ENCODE measurements at places on chromosomes 7 and 10.

GRCh38 chr7:68423356-68423755 lies 1174.9 kb upstream of the AUTS2 start:
- no peak for DNase-seq

GRCh38 chr7:131836733-131837132 lies 280.3 kb upstream of the PODXL start:
- no peak for DNase-seq

DNA sequence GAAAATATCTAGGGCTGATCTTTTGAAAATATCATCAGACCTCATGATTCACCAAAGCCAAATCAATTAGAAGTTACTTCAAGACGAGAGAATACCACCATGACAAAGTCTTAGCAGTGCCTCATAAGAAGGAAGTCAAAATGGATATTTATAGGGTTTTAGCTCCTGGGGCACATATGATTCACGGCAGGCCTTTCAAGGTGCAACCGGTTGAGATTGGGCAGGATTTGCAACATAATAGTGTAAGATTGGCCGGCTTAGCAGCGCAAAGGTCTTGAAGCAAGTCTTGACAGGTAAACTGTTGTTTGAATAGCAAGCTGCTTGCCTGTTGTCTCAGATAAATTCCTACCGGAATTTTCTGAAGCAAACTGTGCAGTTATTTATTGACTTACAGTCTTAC lies 17.5 kb downstream of the ADRB1 start:
- no peak for DNase-seq

- peak; percentile 79 for DNase-seq
These were observed 13.5 kb upstream of the SFMBT2 start for GRCh38 chr10:7424315-7424714.

DNA sequence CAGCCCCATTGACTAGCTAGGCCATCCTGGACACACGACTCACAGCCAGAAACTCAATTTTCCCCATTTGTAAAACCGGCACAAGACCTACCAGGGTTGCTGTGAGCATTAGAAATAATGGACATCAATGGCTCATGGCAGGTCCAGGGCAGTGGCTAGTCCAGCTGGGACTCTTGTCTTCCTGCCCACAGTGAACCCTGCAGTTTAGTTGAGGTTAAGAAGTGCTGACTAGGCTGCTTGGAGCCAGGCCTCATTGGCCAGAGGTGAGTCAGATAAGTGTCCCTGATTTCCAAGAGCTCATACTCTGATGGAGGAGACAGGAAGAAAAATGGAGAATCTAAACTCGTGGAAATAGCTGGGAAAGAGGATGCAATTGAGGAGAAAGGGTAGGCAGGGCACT lies 123.4 kb upstream of the ZNF92 start:
- DNase-seq, result no peak

DNA sequence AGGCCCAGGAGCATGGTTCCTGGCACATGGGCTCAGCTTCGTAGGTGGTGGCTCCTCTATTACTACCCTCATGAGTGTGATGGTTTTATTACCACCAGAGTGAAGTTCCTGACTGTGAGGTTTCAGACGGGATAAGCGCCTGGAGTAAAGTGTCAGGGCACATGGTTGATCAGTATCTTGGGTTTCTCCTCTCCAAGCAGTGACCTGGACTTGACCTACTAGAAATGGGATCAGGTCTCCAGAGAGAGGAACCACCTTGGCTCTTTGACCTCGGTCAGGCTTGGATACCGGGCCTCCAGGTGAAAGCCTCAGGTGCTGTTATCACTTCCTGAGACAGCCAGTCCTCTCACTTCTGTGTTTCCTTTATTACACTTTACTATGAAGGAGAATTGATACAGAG lies 67.7 kb downstream of the GRK5 start:
- no peak for DNase-seq

- peak; percentile 35 for DNase-seq
These were observed 33.2 kb upstream of the MXI1 start for GRCh38 chr10:110174201-110174600.

DNA sequence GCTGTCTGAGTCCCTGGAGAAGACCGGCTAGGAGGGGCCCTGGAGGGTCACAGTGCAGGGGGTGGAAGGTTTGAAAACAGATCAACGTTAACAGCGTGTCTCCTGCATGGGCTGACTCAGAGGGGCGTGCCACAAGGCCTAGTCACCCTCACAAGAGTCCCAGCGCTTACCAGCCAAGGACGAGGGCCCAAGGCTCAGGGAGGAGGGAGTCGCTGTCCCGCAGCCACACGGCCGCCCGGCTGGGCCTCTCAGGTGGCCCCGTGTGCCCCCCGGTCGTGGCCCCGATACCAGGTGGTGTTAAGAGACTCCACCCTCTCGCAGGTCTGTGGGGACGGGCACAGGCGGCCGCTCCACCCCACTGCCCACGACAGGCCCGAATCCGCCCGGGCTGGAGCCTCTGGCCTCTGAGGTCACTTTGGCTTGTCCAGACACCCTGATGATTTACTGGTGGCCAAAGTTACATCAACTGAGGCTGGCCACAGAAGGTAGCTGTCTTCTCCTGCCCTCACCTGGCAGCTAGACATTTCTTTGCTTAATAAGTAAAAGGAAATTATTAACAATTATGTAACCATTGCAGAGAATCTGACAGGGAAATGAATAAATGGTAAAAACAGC lies 34.0 kb downstream of the FAM20C start:
- DNase-seq, result no peak

DNA sequence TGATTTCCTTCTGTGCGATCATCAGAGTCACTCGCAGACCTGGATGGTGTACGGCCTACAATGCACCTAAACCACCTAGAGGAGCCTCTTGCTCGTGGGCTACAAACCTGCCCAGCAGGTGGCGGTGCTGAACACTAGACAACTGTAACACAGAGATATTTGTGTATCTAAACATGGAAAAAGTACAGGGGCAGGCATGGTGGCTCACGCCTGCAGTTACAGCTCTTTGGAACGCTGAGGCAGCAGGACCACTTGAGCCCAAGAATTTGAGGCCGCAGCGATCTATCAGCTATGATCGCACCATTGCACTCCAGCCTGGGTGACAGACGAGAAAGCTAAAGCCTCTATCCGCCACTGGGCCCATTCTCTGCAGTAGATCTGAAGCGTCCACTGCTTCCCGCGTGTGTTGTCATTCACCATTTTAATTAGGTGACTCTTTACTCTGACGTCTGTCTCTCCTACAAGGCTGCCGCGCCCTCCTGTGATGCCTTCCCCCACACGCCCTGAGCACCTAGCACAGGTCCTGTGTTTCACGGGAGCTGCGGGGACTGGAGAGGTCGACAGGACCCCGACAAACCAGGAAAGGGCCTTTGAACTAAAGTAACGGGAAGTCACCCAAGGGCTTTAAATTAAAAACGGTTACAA lies 774 bp downstream of the TUBGCP2 start:
- DNase-seq, result peak; percentile 93

GRCh38 chr7:122412883-122413282 lies 108.3 kb upstream of the FEZF1 start:
- no peak for DNase-seq

DNA sequence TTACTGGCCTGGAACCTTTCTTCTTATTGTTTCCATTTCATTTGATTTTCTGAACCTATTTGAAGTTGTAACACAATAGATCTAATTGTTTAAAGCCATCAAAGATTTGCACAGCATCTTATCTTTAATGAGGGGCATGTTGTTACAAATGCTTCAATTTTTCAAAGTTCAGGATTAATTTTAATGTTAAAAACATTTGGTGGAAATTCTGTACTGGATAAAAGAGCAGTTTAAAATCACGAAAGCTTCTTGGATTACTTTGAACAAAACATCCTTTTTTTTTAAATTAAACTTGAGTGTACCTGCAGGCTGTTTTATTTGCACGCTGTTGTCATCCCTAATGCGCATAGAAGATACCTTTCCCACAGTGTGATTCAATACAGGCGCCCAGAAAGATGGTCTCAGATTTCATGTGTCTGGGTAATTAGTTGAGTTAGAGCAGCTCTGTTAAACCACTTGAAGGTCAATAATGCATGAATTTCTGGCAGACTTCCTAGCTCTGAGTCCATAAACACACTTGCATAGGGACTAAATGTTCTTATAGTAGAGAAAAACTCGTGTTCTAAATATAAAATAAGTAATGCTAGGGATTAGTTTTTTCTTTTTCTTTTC lies 29.3 kb upstream of the DDX50 start:
- DNase-seq, result no peak

DNA sequence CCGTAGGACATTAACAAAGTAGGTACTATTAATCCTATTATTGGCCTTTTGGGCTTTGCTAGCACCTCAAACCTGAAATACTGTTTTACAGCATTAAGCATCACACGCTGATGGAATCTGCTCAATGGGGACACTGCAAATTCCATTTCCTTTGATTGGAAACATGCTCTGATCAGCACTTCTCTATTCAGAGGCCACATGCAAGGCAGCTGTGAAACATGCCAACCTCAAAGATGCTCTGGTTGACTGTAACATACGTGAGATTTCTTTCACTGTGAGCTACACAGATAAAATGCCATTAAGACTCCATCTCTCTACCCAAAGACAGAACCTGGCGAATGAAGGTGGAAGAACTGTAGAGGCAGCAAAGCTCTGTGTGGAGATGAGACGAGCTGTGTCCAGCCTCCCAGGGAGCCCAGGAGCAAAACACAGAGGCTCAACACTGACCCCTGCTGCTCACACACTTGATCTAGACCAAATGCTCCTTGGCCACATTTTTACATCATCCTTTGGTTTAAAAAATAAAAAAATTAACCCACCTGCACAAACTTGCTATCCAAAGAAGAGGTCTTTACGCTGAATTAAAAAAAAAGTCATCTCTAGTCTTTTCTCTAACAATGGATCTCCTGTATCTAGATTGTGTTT lies 8.0 kb downstream of the RSU1 start:
- peak; percentile 68 for DNase-seq

- no peak for DNase-seq
These were observed 630.8 kb downstream of the ANKRD7 start for GRCh38 chr7:118855290-118855689.

- DNase-seq, result no peak
These were observed 37.2 kb upstream of the BTBD16 start for GRCh38 chr10:122233857-122234348.

DNA sequence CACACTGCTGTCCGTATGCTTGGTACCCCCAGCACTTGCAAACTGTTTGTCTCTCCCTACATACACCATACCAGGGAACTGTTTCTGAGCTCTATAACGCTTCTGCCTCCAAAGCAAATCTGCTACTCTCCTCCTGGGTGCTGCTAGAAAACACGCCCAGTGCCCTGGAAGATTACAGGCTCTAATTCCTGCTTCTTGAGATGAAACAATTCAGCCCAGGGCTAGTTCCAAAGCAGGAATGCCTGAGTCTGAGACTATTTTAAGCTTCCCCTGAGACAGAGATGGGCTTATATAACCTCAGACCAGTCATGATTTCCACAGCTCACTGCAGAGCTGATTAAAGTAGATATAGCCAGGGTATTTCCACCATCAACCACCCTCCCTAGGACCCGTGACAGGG lies 327.1 kb downstream of the GPR158 start:
- DNase-seq, result no peak

DNA sequence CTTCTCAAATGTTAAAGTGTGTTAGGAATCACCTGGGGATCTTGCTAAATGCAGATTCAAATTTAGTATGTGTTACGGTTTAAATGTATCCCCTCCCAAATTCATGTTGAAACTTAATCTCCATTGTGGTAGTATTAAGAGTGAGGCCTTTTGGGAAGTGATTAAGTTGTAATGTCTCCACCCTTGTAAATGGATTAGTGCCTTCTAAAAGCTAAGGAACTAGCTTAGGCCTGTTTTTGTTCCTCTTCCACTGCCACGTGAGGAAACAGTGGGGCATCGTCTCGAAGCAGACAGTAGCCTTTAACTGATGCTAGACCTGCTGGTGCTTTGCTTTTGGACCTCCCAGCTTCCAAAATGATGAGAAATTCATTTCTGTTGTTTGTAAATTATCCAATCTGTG lies 52.3 kb upstream of the SEMA3D start:
- no peak for DNase-seq

GRCh38 chr7:50953303-50953702 lies 170.6 kb upstream of the GRB10 start:
- no peak for DNase-seq

DNA sequence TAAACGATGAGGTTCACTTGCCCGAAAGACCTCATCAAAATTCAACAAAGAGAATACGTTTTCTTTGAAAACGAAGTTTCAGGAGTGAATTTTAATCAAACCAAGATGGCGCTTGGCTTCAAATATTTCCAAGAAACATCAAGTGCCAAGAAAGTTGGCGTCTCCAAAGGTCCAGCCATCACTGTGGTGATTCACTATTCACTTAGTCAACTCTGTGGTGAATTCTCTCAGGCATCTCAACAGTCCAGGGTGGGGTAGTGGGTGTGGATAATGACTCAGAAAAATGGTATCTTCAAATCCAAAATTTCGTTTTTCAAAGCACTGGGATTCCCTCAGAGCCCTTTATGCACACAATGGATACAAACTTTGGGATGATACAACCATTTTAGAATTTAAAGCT lies 133.1 kb downstream of the SVIL start:
- no peak for DNase-seq

DNA sequence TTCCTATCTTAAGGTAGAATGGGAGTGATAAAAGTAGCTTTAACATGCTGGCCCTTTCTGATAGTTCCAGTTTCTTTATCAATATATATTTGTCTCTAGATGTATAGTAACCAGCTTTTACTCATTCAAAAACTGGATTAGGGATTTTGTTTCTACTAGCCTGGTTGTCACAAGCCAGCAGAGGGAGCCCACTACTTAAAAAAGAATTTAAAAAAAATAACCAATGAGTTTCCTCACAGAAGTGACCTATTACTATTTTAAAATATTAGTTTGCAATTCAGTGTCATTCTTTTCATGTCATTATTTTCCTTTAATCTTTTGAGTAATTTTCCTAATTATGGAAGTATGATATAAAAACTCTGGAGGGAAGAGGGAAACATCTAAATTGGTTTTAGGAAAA lies 142.1 kb downstream of the PHTF2 start:
- no peak for DNase-seq

GRCh38 chr7:90843472-90843871 lies 247.4 kb downstream of the CDK14 start:
- no peak for DNase-seq

DNA sequence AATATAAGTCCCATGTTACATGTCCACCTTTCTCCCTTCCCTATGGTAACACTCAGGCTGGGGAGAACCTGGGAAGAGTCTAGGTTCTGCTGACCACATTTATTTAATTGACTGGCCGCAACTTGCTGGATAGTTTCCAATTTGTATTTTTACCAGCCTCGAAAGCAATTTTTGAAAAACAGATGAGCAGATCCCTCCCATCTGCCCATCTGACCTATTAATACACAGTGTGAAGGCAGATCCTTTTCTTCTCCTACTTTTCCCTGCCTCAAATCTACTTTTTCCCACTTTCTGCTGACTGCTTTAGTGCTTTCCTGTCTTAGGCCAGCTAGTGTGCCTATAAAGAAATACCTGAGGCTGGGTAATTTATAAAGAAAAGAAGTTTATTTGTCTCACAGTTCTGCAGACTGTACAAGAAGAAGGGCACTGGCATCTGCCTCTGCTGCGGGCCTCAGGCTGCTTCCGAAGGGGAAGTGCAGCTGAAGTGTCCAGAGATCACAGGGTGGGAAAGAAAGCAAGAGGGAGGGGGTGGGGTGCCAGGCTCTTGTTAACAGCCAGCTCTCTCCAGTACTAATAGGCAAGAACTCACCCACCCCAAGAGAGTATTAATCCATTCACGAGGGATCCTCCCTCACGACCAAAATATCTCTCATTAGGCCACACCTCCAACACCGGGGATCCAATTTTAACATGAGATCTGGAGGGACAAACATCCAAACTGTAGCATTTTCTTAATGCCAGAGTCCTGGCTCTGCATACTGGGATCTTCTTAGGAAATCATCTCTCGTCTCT lies 336.0 kb upstream of the IGFBP3 start:
- no peak for DNase-seq
